ENCODE measurements at places on chromosomes 3 and 15.

DNA sequence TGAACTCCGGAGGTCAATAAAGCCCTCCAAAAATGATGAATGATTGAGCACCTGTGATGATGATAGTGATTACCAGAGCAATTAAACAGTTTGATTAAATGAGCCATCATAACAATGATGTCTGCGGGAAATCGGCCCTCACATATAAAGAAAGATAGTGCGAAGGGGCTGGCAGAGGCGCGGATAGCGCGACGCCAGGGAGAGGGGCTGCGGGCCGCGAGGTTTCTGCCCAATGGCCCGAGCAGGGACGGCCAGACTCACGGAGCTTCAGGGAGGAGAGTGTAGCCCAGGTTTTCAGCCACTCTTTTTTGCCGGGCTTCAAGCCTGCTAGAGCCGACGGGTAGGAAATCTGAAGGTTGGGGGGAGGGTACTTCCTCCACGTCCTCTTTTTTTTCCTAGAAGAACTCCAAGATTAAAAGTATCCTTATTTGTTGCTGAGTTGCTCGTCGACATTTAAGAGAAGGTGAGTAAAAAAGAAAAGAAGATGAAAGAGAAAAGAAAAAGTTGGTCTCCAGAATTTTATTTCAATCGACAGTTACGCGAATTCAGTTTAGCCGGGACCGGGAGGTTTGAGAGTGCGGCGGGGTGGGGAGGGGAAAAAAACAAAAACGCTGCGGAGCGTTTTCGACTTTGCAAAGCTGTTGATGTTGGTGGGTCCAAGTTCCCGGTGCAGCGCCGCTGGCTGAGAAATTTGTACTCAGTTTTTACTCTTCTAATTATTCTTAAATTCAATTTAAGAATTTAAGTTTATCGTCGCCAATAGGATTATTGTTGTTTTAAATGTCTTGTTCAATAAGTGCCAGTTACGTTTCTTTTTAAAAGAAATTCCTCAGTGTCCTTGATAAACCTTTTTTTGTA, 2.2 kb upstream of the MEIS2 start:
- DNase-seq, result no peak

- peak; percentile 53 for DNase-seq
Observed at GRCh38 chr3:101677436-101678286, 729 bp upstream of the ZBTB11 start.

DNA sequence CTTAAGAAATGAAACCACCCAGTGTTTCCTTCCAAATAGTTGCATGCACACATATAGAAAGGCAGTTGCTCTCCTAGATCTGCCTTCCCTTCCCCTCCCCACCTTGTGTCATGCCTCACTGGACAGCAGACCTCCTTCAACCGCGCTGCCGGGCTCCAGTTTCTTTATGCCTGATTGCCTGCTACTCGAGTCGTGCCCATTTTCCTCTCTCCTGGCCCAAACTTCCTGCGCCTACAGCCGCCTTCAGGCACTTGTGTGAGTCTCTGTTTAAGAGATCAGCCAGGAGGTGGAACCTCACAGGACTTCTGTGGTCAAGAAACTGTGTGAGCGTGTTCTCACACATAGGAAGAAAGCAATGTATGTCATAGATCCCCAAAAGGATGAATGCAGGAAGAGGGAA, 8.8 kb upstream of the FAM107A start:
- no peak for DNase-seq

DNA sequence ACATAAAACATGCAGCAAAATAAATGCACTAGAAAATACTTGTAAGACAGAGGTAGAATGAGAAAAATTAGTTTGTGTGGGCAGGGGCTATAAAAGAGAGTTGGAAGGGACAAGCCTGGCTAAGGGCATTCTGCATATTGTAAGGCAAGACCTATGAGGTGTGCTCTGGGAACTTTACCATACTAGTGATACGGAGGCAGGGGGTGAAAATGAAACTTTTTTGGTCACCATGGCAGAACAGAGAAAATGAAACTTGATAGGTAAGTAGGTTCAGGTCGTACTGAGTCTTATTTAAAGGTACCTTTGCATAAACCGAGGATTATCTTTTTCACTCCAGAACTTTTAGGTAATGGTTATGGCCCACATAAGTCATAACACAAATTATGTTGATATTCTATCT, 74.7 kb upstream of the ACKR4 start:
- DNase-seq, result no peak

DNA sequence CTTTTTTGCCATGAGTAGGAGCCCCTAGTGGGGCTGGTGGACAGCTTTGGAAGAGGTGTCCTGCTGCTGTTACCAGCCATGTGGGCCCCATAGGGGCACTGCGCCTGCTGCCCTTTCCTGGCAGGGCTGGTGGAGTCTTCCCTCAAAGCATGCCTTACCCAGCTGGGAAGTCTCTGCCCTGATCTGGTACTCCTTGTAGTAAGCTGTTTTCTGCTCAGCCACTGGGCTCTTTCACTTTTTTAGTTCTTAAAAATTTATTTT, 26.2 kb downstream of the HMCES start:
- peak; percentile 23 for DNase-seq

All from activated T-cell treated with anti-CD3 and anti-CD28 coated beads, Interleukin-2, amount 50 U/mL, for 24 hours (primary cell).